Pulmonary artery endothelial cell (primary cell): ENCODE measurements at places on chromosomes 7 and 10. TPM values are rescaled to one million over a fixed set of nuclear protein-coding genes. Genes with fewer than 3 reads are reported as not detected.
A peak's percentile ranks its signal among the peaks of the same experiment; 100 is the strongest.

- DNase-seq: no peak
Measured at GRCh38 chr10:22874189-22874854, 53.5 kb upstream of the ARMC3 start.

GRCh38 chr7:144730224-144730623, 105.6 kb downstream of the TPK1 start:
- DNase-seq: no peak

DNA sequence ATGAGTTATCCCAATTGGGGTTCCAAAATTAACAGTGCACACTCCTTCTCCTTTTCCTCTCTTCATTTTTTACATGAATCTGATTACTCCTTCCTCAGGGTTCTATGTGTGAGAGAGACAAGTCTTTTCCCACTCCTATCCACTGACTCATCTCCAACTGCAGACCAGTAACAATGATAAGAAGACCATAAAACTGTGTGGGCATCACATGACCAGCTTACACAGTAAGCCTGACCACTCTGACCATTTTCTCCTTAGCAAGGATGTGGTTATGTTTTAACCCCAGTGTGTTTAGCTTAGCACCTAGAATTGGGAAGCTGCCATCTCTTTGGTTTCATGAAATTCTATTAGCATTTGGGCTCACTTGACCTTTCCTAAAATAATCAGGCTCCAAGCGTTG, 145.0 kb upstream of the CALCR start:
- DNase-seq: no peak

- no peak for DNase-seq
Measured at GRCh38 chr10:89164080-89164479, 43.0 kb downstream of the CH25H start.

DNA sequence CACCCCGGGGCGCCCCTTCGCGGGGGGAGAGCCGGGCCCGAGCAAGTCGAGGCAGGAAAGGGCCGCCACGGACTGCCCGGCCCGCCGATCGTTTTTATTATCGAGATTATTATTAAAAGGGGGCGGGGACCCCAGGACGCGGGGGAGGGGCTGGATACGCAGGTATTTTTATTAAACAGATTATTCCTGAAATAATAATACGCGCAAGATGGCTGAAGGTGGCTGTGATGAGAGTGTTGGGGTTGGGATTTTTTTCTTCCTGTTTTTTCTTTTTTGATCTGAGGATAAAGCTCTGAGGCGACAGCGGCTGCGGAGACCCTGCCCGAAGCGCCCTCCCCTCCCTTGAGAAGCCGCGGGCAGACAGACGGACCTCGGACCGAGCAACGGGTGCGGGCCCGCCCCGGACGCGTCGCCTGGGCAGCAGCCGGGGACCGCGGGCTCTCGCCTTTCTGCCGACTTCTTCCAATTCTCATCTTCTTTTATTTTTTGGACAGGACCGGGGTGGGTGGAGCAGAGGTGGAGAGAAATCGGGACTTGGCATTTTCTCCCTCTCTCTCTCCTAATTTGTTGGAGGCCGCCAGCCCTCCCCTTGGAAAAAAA, 1.4 kb upstream of the TRIM8 start:
- DNase-seq: no peak

GRCh38 chr10:106957823-106958588, 206.5 kb downstream of the SORCS1 start:
- DNase-seq: no peak

DNA sequence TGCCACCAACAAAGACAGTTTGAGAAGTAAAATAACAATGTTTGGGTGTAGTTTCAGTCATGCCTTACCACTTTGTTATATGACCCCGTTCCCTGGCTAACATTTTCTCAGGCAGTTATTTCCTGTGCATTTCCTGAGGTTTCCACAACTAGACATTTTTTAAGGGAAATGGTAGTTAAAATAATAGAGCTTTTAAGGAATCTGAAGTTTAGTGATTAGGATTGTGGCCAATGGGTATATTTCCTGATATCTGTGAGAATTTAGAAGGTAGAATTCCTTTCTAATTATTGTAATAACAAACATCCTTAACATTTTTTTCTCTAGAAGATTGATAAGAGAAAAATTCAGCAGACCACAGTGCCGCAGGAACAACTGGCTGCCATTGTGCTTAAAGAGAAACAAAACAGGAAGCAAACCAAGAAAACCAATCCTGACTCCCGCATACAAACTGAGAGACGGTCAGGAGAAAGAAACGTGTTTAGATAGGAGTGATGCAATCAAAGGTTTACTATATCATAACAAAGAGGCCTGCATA, 193.6 kb downstream of the MBL2 start:
- DNase-seq: peak; percentile 91

DNA sequence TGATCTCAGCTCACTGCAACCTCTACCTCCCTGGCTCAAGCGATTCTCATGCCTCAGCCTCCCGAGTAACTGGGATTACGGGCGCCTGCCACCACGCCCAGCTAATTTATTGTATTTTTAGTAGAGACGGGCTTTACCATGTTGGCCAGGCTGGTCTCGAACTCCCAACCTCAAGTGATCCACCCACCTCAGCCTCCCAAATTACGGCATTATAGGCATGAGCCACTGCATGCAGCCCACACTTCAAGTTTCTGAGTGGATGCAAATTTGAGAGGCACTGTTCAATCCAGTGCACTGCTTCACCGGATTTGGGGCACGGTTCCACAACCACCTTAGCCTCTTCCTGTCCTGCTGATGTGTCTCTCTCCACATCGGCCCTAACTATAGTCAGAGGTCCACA, 16.5 kb downstream of the CNPY1 start:
- no peak for DNase-seq

- DNase-seq: no peak
Measured at GRCh38 chr7:19352305-19352695, 207.1 kb upstream of the FERD3L start.

DNA sequence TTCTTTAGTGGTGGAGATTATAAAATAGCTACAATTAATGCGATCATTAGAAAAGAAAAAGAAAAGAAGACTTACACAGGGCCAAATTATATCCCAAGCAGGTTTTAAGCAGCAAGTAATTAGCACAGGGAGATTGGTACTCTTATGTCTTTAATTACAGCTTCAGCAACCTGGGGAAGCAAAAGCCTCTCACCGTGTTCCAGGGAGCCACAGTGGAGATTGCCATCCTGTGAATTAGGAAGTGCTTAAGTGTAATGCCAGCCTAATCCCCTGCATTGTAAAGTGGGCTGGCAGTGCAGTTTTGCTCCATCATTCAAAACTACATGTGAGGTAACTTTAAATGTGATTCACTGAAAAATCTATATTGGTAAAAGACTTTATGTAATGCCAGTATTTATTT, 533.5 kb upstream of the COBL start:
- DNase-seq: no peak

PIK3AP1 gene
- 0.13 and 0.21 TPM in 2 replicates for total RNA-seq

INSIG1 gene
- total RNA-seq: 109 and 120 TPM in 2 replicates

NANOS1 gene
- total RNA-seq: 0.11 and 0.13 TPM in 2 replicates

RTKN2 gene
- total RNA-seq: 0.49 and 0.92 TPM in 2 replicates

DDX50 gene
- total RNA-seq: 38.8 and 43.6 TPM in 2 replicates

SNX10 gene
- total RNA-seq: 0.20 and 0.39 TPM in 2 replicates

VPS37D gene
- total RNA-seq: 2.5 and 4.3 TPM in 2 replicates

GPR15LG gene
- total RNA-seq: not detected in 2 replicates
